ENCODE measurements at places on chromosomes 16 and 17. TPM values are rescaled to one million over a fixed set of nuclear protein-coding genes. Genes with fewer than 3 reads are reported as not detected.

DNA sequence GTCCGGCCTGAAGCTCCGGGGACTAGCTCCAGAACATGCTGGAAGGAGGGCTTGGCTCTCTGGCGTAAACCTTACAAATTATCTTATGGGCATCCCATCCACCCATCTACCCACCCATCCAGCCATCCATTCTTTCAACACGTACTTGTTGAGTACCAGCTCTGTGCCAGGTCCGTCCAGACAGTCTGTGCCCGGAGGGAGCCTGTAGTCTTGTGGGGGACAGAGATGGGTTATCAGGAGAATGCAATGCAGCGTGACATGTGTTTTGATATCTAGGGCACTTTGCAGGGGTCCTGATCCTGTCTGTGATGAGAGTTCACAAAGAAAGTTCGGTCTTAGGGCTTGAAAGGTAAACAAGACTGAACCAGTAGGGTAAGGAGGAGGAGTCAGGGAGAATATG lies 4.1 kb upstream of the SLC13A2 start:
- no peak for DNase-seq

DNA sequence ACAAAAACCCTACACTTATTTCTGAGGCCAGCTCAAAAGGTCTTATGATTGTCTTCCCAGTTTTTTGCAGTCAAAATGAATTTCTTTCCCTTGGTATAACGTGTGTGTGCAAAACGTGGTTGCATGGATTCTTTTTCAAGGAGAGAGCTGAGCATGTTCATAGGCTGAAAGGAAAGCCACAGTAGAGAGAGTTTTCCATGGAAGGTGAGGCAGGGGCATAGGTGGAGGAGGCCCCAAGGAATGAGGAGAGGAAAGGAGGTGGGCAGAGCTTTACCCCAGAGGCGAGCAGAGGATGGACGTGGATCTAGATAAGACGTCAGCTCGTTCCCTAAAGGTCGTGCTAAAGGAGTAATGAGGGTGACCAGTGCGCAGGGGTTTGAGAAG lies 22.8 kb downstream of the TRPV2 start:
- no peak for DNase-seq

GRCh38 chr16:77882358-77882757 lies 94.0 kb downstream of the VAT1L start:
- DNase-seq = no peak

- no peak for DNase-seq
Measured at GRCh38 chr17:80380555-80381002, 34.4 kb upstream of the ENDOV start.

The TBC1D3D gene
- 2.7 TPM for total RNA-seq

DNA sequence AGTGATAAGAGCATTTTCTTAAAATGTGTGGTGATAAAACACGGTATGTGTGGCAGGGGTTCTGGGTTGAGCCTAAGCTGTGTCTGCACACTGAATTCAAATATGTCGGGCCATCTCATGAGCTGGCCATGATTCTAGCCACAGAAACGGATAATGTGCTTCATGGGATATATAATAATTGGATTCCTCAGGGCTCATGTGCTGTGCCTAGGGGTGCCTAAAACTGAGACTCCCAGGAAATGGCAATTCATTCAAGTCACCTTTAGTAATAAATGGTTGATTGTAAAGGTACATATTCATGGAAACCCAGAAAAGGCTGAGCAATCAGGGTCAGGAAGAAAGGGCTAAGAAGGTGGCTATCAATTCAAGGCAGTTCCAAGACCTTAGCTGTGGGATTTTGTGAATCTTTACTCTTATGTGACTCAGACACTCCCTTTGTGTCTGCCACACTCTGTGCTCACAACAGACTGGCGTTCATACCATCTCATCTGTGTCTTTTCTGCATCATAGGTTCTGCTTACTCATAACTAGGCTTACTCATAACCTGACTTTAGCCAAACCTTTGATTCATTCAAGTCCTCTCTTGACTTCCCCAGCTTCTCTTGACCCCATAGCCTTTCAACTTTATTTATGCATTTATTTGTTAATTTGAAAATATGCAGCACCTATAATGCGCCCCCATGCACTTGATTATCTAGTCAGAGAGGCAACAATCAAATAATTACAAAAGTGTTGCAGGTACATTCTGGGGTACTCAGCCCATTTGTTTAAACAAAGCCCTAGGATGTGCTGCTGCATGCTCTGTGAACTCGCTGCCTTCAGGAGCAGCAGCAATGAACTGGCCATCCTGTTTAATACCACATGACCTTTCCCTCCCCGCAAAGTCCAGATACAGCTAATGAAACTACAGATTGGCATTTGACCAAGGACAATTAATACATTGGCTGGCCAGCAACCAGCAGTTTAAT lies 28.4 kb upstream of the MED13 start:
- DNase-seq = no peak

The ABCC11 gene
- total RNA-seq = 0.35 TPM

- no peak for DNase-seq
Measured at GRCh38 chr17:81831563-81831956, 1.5 kb downstream of the MCRIP1 start.

GRCh38 chr17:59830007-59830630 lies 62.6 kb downstream of the TUBD1 start:
- DNase-seq = no peak

- no peak for DNase-seq
Measured at GRCh38 chr17:75680431-75680830, 13.3 kb downstream of the SAP30BP start.

The SMPD3 gene
- total RNA-seq = 82.7 TPM
